Kidney (tissue), 22 donors: ENCODE measurements at places on chromosomes 6 and 20.

DNA sequence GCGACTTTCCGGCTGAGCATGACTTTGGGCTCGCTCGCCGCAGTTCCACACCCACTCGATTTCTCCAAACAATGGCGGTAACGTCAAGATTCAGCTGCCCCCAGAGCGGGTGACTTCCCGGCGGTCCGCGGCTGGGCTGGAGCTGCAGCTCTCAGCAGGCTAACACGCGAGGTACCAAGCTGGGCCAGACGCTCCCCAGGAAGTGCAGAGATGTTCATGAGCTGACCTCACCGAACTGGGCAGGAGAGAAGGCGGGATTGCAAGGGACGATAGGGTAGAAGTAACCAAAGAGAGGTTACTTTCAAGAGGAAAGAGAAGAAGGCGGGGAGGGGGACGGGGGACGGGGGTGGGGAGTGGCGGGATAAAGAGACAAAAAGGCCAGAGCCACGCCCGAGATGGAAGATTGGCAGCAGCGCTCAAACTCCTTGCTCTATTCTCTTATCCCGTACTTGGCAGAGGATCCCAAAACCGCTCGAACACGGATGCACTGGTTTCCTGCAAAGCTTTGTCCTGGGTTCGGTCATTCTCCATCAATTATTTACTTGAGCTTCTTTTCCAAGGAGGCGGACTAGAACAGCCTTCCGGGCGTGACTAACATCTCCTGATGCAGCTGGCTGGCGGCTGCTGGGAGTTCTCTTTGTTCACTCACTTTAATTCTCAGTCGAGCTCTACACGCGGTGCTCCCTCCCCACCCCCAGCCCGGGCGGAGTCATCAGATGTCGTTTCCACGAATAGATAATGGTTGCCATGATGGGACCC lies at the start of gene MTCL3:
Gene MTCL3, minus strand, starts transcription at position 626 of the 759 bp plus-strand sequence.
- peak; percentile 52 for DNase-seq

DNA sequence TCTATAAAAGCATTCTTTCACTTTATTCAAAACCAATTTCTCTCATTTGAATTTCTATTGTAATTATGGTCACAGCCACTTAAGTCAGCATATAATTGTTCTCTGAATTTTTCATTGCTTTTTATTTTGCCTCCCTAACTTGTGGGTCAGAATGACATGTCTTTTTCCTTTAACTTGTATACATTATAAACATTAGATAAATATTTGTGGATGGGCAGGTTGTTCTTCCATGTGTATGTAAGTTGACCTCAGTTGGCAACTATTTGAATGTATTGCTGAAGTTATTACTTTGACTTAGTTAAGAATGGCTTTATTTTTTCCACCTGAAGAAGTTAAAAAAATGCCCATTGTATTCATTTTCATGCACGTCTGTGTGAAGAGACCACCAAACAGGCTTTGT lies 83.0 kb upstream of the MAP3K7 start:
- no peak for DNase-seq

DNA sequence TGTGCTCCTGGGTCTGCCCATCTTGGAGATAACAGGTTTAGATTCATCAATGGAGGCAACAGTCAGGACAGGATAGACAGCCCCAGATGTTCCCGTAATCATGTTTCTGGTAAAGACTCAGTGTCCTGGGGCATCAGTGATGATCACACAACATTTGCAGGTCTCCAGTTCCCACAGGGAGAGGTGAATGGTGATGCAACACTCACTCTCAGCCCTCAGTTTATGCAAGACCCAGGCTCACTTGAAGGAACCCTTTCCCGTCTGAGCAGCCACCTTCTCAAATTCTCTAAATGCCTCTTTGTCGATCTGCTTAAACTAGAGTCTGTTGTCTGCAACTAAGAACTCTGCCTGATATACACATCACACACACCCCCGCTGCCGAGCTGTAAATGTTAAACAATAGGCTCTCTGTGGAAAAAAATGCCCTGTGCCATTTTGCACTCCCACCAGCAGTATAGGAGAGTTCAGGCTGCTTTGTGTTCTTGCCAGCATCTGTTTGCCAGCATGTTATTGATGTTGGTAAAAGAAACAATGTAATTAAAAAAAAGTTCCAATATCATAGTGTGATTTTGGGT lies 30.1 kb upstream of the SCP2D1 start:
- DNase-seq = no peak

GRCh38 chr6:129863664-129864063 lies 2.5 kb upstream of the TMEM244 start:
- DNase-seq = no peak

GRCh38 chr20:63254606-63255384 lies 532 bp upstream of the NKAIN4 start:
- DNase-seq = peak; percentile 82

- DNase-seq = no peak
These were observed 104.5 kb upstream of the ASF1A start for GRCh38 chr6:118789419-118789818.

DNA sequence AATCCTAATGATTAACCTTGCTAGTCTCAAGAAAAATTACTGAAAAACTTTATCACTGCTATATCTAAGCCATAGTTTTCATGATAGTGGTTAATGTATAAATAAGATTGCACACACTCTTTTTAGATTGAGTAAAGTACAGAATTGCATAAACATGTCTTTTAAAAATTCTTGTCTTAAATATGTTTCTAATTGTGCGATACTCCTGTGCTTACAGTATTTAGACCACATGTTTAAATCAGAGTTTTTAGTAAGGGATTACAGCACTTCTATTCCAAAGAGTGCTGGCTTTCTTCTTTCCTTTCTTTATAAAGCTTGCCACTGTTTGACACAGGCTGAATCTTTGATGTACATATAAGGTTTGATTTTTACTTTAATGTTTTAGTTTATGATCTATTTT lies 36.8 kb upstream of the RGS17 start:
- no peak for DNase-seq

DNA sequence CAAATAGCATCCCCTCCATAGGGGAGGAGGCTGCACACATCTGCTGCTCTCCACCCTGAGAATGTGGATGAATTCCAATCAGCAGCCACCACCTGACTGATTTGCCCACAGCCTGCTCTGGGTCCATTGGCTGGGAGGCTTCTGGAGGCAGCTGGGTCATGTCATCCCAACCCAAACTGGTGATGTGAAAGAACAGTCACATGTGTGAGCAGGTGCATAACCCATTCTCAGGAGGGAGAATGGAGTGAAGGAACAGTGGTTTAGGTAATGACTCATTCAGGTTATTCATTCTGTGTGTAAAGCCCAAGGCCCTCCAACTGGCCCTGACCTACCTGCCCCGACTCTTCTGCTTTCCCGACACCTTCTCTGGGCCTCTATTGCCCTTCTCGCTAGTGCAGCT lies 90.9 kb upstream of the GCM1 start:
- DNase-seq = no peak

DNA sequence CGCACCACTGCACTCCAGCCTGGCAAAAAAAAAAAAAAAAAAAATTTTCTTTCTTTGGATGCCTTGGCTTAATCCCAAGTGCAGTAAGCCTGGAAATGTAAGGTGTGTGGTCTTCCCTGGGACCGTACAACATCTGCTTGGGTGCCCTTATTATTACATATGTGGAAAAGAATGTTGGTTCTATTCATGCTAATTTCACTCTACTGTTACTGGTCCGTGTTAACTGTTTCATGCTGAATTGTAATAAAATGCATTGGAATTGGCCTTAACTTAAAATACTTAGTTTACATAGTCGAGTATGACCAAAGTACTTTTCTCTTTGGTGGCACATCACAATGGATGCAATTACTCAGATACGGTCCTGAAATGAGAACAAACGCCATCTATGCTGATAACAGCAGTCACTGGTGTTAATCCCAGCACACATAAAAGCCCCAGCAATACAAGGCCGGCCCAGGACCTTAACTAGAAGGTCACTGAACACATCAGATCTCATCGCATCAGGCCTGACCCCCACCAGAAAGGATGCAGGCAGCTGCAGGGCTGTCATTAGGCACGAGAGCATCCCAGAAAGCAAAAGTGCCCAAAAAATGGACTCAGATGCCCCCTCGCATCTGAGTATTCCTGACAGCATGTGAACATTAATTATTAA lies 1.2 kb downstream of the SERPINB6 start:
- no peak for DNase-seq

- no peak for DNase-seq
These were observed 20.8 kb upstream of the IBTK start for GRCh38 chr6:82268301-82268846.

DNA sequence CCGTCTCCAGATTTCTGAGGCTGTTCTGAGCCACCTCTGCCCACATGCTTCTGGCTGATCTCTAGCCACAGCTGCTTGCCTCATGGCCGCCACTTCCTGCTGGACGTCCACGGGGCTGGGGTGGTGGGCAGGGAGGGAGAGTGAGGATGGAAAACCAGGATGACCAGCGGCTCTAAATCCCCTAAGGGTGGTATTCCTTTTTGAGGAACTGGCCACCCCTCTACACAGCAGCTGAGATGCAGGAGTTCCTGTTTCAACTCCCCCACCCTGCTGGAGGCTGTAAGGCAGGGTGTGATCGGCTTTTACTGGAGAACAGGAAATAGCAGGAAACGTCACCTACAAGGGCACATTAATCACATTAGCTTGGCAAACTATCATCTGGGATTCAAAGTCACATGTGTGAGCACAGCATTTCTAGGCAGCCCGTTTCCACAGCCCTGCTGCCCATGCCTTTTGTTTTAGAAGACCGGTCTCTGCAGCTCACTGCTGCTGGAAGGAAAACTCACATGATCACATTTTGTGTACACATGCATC lies 181.6 kb upstream of the ECI2 start:
- peak; percentile 80 for DNase-seq

DNA sequence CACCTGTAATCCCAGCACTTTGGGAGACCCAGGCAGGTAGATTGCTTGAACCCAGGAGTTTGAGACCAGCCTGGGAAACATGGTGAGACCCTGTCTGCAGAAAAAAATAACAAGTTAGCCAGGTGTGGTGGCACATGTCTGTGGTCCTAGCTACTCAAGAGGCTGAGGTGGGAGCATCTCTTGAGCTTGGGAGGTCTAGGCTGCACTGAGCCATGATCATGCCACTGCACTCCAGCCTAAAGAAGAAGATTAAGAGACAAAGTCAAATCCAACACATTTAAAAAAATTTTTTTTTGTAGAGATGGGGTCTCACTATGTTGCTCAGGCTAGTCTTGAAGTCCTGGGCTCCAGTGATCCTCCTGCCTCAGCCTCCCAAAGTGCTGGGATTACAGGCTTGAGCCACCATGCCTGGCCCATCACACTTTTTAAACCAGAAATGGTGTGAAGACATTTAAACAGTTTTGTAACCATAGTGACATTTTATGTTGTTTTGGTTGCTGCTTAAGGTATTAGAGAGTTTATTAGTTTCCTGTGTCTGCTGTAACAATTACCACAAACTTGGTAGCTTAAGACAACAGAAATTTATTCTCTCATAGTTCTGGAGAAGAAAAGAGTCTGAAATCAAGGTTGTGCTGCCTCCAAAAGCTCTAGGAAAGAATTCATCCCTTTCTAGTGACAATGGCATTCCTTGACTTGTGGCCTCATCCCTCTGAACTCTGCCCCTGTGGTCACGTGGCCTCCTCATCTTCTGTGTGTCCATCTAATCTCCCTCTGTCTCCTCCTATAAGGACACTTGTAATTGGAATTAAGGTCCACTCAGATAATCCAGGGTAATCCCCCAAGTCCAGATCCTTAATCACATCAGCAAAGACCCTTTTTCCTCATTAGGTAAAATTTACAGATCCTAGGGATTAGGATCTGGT lies 104.6 kb upstream of the TNFAIP3 start:
- no peak for DNase-seq

DNA sequence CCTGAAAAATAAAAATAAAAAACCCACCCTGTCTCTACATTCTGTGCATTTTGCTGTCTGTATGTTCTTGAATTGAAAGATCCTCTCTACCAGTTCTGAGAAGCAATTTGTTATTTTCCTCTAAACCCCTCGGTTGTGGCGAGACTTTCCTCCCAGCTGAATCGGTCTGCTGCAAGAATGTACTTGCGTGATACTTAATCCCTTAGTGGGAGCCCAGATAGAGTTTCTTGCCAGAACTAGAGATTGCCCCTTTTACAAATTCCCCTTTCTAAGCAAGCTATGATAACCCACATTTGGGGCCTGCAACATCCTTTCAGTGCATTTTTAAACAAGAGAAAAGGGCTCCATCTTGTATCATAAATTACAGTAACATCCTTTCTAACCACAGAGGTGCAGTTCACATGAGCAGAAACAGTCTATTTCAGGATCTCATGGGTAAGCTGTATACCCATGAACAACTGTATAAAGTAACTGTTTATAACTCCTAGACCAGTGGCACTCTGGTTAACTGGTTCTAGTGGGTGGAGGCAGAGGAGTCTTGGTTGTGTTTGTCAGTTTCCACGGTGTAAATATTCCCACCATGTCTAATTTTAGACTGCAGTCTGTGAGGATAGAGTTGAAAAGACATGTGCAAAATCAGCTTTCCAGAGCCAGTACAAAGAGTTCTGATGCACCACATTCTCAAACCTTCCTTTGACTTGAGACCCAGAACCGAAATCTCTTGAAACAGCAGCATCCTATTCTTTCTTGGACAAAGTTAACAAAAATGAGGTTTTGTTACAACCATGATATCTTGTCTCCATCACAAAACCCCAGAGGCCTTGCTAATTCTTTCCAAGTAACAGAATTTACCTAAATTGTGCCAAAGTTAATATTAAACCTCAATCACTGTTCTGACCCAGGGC lies 113.1 kb upstream of the ZNF217 start:
- DNase-seq = no peak

DNA sequence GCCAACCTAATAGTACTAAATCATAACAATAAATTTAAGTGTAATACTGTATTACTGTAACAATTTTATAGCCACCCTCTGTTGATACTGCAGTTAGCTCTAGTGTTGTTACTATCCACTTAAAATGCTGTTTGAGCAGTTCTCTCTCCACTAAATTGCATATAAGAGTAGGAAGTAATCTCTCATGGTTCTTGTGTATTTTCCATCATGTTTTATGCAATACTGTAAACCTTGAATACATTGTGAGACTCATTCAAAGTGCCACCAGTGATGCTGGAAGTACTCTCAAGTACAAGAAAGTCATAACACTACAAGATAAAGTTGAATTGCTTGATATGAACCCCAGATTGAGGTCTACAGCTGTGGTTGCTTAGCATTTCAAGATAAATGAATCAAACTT lies 65.5 kb downstream of the WASF1 start:
- DNase-seq = no peak

GRCh38 chr6:26170951-26171841 lies 84.0 kb downstream of the HFE start:
- DNase-seq = no peak

- no peak for DNase-seq
These were observed 46.8 kb upstream of the STX16 start for GRCh38 chr20:58604128-58604881.

DNA sequence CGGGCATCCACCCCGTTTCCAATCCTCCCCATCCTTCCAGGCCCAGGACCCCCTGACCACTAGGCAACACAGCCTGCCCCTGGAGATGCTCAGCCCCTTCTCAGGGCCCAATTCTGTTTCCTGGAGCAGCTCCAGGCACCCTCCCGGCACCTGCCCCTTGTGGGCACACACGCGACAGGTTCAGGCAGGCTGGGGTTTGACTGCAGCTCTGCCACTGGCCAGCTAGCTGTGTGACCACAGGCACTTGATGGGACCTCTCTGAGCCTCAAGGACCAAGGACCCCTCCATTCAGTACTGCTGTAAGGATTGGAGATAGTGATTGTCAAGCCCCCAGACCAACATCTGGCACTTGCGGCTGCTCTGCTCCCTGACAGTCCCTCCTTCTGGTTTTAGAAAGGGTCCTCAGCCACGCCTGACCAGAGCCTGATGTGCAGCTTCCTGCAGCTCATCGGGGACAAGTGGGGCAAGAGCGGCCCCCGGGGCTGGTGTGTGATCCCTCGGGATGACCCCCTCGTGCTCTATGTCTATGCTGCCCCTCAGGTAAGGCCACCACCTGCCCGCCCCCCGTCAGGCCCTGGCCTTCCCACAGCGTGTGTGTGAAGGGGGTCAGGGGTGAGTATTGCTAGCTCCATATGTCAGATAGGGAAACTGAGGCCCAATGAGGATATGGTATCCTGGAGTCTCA lies 21.7 kb downstream of the FGD2 start:
- DNase-seq = no peak
